ENCODE measurements at places on chromosomes 2 and 18.

DNA sequence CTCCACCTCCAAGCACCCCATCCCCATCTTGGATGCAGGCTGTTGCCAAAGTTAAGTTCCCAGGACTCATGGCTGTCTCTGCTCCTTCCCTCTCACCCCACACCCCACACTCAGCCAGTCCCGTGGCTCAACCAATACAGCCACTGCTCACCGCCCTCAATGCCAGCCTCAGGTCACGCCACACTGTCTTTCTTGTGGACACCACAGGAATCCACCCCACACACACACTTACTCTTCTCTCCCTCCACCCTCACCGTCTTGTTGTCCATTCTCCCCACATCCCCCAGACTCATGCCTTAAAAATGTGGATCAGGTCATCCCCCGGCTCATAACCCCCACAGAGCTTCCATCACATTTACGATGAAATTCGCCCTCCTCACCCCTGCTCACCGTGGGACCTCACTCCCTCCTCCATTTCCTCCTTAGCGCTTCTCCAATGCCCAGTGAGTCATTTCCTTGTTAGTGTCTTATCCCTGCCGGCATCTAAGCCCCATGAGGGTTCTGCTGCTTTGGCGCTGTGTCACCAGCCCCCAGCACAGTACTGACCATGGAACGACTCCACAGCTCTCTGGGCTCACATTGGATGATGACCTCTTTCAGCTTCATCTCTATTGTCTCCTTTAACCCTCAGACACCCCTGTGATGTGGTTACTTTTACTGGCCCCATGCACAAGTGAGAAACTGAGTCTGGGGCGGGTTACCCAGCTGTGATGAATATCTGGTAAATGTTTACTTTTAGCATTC is 13.8 kb downstream of the MLPH start:
- peak; percentile 84 for DNase-seq

DNA sequence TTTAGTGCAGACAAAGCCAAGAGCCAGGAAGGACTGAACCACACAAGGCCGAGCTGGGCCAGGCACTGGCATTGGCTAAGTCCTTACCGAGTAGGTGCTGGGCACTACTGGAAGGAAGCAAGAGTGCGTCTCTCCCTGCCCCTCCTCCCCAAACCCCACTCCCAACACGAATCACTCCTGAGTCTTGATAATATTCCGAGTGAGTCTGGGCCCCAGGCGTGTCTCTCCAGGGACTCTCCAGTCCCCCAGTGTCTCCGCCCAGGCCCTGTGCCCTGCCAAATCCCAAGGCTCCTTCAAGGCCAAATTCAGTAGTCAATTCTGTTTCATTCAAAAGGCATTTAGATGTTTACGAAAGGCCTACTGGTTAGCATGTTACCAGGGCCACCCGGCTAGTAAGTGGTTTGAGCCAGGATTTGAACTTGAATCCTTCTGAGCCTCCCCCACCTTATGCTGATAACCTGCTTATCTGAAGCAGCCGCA is 82.8 kb downstream of the GLI2 start:
- no peak for DNase-seq

GRCh38 chr2:60249879-60250278 is 303.6 kb downstream of the BCL11A start:
- no peak for DNase-seq

DNA sequence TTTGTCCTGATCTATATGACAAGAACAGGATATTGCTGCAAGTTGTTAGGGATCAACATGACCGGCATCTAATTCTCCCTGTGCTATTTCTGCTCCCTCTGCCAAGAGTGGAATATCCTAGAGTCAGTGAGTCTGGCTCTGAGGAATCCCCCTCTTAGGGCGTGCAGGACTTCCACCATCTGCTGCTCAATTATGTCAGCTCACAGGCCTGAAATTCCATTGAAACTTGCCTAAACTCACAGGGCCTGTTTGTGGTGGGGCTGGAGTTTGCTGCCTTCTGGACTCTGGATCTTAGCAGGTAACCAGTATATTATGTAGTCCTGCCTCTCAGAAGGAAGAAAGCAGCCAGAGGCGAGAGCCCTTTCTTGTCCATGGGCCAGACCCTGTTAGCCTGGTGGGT is 323.0 kb downstream of the TSN start:
- DNase-seq, result no peak

DNA sequence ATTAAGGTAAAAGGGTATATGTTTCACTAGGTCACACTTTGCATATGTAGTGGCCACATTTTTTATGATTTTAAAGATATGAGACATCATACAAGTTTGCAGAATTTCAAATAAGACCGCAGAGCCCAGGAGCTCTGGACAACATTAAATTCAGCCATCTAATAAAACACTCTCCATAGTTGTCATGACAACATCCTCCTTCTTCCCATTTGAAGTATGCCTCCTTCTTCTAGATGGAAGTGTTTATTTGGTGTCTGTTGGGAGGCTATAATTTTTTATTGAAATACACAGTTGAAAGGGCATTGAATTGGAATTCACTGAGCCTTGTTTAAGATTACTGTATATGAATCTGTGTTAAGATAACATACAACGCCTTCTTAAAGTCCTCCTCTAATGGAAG is 467.3 kb downstream of the CMPK2 start:
- no peak for DNase-seq

GRCh38 chr2:186950694-186951093 is 101.7 kb upstream of the ZSWIM2 start:
- peak; percentile 22 for DNase-seq

Data from Caki2 (cell line).